DMS53 (cell line): ENCODE measurements at places on chromosomes 12 and 14.

DNA sequence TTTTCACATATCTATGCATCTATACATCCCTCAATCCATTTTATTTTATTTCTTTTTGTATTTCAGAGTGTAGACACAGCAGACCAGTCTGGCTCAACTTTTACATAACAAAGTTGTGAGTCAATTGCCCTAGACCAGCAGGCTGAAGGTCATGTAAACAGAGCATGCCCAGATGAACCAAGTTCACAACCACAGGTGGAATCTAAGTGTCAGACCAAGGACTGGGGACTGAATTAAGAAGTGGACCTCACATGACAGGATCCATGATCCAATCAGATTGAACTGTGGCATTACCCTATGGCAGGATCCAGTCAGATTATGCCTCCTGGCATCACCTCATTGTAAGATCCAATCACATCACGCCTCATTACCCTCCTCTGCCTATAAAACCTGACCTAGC is 455.8 kb downstream of the SOX5 start:
- DNase-seq = peak; percentile 64

DNA sequence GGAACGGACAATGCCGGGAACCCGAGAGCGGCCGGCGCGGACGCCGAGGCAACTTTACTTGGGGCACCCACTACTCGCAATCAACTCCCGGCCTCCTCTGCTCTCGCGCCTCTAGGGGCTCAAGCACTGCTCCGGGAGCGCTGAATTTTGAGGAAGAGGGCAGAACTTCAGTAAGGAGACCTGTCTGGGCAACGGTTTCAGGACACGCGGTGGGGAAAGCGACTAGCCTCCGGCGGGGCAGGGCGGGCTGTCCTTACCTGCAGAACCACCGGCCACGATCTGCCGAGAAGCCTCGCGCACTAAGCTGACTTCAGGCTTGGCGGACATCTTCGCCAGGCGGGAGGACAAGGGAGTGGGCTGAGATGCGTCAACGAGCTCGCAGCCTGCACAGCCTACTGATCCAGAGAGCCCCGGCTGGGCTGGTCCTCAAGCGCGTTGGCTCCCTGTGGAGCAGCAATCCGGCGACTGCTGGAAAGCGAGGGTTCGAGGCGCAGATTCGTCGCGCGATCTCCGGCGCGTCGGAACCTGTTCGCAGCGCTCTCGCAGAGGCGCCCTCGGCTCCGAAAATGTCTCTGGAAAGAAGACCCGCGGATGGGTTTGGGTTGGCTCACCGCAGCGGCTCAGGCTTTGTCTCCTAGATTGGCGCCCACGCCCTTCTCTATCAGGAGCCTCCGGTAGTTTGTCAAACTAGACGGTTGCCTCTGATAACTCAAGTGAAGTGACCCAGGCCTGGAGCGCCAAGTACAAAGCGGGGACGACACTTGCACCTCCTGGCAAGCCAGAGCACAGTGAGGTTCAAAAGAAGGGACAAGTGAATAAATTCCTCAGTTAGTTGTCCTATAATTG is at the start of gene SLC25A21:
Gene SLC25A21, minus strand, starts transcription at position 583 of the 846 bp plus-strand sequence.
- peak; percentile 91 for DNase-seq

GRCh38 chr12:40622246-40622838 is 69.9 kb upstream of the CNTN1 start:
- DNase-seq = peak; percentile 87

DNA sequence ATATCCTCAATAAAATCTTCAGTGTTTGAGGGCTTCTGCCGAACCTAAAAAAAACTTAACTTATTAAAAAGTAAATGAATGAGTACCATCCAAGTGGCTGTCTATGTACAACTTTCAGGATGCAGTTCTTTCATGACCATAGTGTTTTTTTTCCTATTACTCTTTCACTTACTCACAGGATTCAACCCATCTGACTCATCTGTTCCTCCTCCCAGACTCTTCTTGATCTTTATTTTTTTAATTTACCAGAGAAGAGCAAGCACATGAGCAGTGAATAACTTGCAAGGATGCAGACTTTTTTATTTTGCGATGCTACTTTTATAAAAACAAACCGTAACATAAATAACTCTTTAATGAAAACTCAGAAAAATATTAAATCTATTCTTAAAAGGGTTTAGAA is 24.5 kb downstream of the RECQL start:
- no peak for DNase-seq

GRCh38 chr12:32273712-32274111 is 125.6 kb upstream of the FGD4 start:
- DNase-seq = no peak

DNA sequence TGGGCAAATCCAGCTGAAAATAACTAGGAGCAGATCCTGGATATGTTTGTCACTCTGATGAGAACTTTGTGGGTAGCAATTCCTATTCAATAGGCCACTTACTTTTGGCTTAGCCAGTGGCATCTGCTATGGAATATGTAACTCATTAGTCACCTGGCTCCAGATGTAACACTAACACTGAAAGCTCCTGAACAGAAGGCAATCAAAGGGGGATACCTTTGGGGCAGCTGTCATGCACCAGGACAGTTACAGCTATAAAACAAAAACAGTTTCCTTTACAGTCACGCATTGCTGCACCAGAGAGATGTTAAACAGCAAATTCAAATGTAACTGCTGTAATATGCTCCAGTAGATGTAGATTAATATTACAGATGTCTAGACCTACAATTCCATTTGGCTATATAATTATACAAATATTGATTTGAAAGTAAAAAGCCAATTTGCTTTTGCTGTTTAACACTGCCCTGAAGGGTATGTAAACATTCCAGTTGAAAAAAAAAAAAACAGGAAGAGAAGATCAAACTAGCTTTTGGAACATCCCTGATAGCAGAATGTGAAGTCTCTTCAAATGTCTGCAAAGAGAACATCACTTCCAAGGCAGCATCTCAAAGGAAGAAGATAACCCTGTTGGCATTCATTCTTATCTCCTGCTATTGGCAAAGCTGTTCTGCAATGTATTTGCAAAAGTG is 18.4 kb downstream of the RACGAP1 start:
- DNase-seq = peak; percentile 79

DNA sequence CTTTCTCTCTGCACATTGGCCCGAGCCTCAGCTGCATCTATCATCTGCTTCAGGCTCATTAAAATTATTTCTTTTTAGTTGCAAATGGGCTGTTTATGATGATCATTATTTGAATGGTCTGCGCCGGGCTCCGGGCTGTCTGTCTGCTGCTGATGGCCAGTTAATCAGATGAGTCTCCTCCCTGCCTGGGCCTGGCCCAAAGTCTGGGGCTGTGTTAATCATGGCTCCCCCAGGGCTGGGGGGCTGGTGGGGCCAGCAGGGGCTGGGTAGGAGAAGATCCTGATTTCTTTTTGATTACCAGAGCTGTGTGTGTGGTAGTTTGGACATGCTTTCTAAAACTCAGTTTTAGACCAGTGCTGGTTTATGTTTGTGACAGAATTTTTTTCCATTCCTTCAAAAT is 159.1 kb downstream of the PHETA1 start:
- no peak for DNase-seq

- no peak for DNase-seq
These were observed 95.0 kb upstream of the MON2 start for GRCh38 chr12:62371661-62372060.

DNA sequence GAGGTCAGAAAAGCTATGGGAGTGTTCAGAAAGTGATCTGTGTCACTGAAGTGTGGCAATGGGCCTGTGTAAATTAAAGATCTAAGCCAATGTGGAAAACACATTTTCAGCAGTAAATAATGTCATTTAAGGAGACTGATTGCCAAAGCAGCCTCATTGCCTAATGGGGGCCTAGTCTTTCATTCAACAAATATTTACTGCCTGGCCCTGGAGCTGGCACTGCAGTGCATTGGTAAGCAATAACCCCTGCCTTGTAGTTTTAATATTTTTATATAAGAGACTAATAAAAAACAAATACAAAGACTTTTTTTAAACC is 326.6 kb downstream of the BTG1 start:
- DNase-seq = no peak
